ENCODE measurements at places on chromosomes 12 and 14.

DNA sequence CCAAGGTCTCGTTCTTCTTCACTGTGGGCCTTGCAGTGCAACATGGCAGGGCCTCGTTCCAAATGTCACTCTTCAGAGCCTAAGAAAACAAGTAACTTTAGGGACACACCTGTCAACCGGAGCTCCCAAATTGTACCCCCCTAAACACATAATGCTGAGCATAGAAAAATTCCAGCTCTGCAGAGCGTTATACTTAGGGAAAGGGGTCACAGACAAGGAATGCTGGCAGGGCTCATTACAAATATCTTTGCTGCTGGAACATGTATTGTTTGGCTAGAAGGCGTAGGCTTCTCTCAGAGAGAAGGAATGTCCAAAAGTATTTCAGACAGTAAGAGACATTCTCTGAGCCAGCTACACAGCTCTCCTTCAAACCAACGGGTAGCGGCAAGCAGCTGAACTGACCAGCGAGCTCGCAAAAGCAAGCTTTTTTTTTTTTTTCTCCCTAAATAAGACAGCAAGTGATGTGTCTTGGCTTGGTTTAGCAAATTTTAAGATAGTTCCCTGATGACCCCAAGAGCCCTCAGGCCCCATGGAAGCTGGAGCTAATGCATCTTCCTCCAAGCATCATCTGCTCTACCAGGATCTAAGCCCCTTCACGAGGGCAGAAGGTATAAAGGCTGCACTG, 24.5 kb downstream of the SSH1 start:
- DNase-seq, result no peak

- DNase-seq, result no peak
Measured at GRCh38 chr14:26702721-26703230, 104.9 kb upstream of the NOVA1 start.

DNA sequence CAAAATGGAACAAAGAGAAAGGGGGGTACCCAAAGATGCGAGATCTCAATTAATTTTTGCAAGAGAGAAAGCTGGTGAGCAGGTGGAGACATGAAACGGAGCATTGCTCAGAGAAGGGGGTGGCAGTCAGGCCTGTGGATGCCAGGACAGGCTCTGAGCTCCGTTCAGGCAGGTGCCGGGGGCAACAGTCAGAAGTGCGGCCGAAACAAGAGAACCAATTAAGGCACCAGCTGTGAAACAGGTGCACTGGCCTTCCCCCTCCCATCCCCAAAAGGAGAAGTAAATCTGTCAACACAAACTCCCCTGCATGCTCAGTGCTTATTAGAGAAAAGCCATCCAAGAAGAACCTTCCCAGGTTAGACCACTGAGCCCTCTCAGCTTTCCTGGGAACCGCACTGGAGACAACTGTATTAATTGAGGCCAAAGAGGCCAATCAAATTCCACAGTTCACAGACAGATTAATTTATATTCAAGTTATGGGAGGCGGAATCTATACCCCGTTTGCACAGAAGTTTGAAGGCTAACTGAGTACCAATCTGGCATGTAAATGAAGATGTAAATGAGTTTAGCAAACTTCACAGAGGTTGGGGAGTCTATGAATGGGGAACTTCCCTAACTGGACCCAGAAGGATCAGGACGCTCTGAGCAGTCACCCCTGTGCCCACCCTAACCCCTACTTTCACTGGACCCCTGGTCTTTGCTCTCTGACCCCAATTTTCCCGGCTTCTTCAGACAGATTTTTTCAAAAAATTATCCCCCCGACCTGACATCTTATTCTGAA, 20.9 kb downstream of the OAS2 start:
- DNase-seq, result no peak

DNA sequence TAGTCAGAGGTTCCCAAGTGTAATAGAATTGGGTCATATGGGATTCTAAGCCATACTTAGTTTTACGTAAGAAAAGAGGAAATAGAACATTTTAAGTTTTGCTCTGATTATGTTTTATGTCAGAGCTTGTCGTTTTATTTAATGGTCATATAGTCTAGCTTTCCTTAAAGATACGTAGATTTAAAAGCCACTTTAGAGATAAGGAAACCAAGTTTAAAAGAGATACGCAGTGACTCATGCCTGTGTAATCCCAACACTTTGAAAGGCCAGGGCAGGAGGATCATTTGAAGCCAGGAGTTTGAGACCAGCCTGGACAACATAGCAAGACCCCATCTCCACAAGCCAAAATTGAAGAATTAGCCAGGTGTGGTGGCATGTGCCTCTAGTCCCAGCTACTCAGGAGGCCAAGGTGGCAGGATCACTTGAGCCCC, 19.5 kb downstream of the MAPK1IP1L start:
- DNase-seq, result no peak

DNA sequence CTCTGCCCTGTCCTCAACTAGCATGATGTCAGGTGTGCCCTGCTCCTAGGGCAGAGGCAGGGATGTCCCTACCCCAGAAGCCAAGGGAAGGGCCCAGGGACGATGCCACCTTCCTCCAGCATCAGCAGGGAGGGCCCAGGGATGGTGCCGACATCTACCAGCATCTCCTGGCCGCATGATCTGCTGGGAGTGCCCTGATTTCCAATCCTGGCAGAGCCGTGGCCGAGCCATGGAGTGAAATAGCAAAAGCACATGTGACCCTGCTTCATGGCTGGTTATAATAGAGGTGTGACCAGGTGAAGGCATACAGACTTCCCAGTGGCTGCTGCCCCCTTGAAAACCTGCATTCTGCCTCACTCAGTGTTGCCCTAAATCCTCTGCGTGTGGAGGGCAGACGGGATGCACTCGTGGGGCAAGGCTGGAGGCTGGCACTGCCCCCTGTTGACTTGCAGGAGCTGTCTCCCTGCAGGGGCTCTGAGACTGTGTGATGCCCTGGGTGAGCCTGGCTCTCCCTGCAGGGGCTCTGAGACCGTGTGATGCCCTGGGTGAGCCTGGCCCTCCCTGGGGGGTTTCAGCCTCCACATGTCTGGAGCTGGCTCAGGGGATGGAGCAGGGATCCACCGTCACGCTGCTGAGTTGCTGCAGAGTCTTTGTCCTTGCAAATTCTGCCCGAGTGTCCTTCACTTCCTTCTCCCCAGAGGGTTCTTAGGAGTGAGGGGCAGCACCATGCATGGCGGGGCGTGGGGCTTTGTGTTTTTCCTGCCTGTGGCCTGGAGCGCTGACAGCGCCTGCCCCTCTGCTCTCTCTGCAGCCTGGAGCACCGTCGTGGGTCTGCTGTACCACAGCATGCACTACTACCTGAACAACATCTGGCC, 51.7 kb downstream of the ADGRD1 start:
- no peak for DNase-seq

- DNase-seq, result no peak
Measured at GRCh38 chr12:115914122-115914521, 363.4 kb downstream of the MED13L start.

DNA sequence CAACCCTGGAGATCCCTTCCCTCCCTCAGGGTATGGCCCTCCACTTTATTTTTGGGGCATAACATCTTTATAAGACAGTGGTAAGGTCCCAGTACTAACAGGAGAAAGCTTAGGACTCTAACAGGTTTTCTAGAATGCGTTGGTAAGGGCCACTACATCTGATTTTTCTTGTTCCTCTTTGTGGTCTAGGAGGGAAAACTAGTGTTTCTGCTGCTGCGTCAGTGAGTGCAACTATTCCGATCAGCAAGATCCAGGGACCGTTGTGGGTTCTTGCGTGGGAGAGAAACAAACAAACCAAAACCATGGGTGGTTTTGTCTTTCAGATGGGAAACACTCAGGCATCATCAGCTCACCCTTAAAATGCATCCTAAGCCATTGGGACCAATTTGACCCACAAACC, 123.6 kb upstream of the SLC16A7 start:
- no peak for DNase-seq

- DNase-seq, result no peak
Measured at GRCh38 chr12:52148464-52149181, 43.2 kb downstream of the KRT80 start.

GRCh38 chr14:69919815-69920214, 40.6 kb downstream of the SMOC1 start:
- no peak for DNase-seq

DNA sequence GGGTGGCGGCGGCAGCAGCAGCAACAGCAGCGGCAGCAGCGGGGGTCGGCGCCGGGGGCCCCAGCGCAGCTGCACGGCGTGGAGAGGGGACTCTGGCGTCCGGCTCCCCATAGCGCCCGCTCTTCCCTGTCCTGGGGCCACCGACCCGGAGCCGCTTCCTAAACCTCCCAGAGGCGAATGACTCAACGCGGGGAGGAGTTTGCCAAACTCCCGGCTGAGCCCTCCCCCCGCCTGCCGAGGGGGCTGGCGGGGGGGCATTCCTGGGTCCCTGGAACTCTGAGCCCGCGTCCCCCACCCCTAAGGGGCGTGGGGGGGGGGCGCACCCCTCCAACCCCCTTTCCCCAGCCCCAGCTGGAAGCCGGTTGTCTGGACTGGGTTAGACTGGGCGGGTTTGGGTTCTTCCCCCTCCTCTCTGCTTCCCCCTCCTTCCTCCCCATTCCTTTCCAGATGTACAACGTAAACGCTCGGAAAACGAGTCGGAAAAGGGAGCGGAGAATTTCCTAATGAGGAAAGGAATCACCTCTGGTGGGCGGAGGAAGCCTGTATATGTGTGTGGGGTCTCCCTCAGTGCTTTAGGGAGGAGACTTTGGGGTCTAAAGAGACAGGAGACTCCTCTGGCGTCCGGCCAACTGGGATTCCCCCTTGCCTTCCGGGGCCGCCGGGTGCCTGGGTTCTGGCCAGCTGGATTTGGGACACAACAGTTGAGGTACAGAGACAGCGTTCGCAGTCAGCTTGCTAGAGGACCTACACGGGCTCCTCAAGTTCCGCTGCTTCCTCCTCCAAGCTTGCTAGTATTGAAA, at the start of gene ITGA5:
Gene ITGA5, minus strand, starts transcription at position 179 of the 800 bp plus-strand sequence. Its CDS starts 68 bp downstream, at position 111.
- DNase-seq, result no peak

- DNase-seq, result no peak
Measured at GRCh38 chr12:108982621-108983219, 38.1 kb downstream of the SVOP start.

DNA sequence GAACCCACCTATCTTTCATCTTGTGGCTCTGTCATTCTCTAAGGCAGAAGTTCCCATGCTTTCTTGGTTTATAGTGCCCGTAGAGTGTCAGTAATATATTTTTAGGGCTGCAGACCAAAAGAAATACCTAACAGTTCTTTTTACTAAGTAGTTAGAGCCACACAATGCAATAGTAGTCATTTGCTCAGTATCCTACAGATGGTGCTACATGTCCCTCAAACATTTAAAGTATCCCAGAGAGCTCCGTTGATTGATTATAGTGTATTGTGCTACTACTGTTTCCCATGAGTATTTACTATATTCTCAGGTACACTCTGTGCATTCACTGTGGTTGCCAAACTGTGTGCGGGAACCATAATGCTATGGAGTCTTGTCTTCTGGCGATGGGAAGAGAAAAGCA, 4.7 kb upstream of the PLBD1 start:
- no peak for DNase-seq

DNA sequence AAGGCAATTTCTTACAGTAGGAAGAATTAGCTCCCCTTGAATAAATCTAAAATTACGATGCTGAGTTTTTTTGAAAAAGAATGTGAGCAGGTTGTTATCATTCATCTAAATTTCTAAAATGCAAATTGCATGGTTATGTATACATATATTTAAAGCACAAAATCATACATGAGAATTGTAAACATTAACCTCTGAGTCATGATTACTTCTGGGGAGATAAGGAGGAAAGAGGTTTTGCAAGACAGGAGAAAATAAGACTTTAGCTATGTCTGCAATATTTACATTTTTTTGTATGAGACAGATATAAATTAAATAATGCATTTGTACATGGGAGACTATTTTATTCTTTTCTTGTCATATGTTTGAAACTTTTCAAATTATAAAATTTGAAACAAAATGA, 72.2 kb downstream of the TSPAN8 start:
- DNase-seq, result no peak

DNA sequence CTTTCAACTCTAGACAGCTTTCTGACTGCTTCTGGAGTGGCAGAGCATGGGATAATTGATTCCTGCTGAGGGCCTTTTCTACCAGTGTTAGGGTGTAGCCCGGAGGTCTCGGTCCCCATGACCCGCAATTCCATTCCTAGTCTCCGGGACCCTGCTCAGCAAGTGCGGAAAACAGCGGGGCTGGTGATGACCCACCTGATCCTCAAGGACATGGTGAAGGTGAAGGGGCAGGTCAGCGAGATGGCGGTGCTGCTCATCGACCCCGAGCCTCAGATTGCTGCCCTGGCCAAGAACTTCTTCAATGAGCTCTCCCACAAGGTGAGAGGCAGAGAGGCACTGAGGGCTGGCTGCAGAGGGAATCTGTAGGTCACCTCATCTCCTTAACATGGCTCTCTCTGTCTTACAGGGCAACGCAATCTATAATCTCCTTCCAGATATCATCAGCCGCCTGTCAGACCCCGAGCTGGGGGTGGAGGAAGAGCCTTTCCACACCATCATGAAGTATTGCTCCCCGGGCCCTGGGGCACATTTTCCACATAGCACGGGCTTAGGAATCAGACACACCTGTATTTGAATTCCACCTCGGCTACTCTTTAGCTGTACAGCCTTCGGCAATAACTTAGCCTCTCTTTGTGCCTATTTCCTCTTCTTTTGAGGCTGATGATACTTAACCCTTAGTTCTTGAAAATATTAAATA, 5.6 kb upstream of the GAPDH start:
- DNase-seq, result no peak

GRCh38 chr14:75879031-75879430, 102.8 kb downstream of the TGFB3 start:
- no peak for DNase-seq

- no peak for DNase-seq
Measured at GRCh38 chr12:7096979-7097378, 4.7 kb upstream of the C1R start.

DNA sequence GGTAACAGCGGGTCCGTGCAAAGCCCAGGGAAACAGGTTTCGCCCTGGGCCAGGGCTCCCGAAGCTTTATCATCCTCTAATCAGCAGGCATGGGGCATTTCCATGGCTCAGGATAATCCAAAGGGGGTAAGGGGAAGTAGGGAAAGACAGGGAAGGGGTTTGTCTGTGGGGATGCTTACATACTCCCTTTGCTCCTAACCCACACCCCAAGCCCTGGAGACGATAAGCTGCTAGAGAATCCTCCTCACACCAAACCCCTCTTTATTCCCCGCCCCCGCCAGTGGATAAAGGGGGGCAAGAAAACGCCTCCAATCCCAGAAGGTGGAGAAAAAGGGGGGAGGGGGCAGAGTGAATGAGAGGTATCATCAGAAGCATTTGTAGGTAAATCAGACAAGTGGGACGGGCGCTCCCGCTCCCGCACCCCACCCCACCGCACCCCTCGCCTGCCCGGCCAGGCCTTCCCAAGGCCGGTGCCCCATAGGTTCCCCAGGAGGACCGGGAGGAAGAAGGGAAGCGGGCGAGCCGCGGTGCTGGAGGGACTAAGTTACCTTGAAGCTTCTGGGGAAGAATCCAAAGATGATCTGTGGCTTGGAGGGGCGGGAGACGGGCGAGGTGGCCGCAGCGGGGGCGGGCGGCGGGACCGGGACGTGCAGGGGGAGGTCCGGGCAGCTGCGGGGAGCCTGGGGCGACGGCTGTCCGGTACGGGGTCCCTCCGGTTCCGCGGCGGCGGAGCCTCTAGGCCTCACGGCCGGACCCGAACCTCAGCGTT, 762 bp downstream of the PPP2R5E start:
- DNase-seq, result no peak
